IMR-90 (cell line): ENCODE measurements at places on chromosomes 12 and 14. TPM values are rescaled to one million over a fixed set of nuclear protein-coding genes. Genes with fewer than 3 reads are reported as not detected.

OR6C2 gene
- polyA plus RNA-seq, result not detected in 2 replicates

KLHL33 gene
- polyA plus RNA-seq, result 0.03 TPM in 2 replicates

GLT8D2 gene
- polyA plus RNA-seq, result 43.3 and 47.9 TPM in 2 replicates

POTEG gene
- polyA plus RNA-seq, result not detected in 2 replicates

REP15 gene
- polyA plus RNA-seq, result 0.48 and 0.75 TPM in 2 replicates

VRK1 gene
- polyA plus RNA-seq, result 10.9 and 14.2 TPM in 2 replicates

USP5 gene
- polyA plus RNA-seq, result 67.7 and 69.7 TPM in 2 replicates

DNA sequence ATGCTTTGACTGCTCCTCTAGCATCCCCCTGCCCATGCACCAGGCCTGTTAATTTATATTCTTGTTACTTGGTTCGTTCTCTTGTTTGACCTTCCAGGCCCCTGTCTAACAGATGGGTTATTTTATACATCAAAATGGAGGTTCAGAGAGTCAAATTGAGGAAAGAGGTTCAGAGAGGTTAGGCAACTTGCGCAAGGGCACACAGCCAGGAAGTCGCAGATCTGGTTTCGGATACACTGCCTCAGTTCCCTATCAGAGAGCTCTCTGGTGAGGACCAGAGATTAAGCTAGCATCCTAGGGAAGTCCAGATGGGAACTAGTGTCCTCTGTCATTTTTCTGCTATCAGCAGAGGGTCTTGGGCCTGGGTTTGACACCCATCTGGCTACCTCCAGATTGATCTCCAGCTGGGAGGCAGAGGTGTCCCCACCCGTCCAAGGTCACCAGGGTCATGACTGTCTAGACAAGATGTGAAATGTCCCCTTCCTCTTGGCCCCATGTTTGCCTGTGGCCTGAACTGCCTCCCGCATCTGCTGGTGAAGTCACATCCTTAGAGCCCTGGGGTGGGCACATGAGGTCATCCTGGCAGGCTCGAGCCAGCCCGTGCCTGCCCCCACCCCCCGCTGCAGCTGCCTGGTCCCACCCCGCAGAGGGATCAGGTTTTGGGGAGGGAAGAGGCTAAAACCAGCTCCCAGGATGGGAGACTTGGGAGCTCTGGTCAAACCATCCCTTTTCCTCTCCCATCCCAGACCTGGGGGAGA is 84.3 kb upstream of the NCOR2 start:
- DNase-seq, result no peak

DNA sequence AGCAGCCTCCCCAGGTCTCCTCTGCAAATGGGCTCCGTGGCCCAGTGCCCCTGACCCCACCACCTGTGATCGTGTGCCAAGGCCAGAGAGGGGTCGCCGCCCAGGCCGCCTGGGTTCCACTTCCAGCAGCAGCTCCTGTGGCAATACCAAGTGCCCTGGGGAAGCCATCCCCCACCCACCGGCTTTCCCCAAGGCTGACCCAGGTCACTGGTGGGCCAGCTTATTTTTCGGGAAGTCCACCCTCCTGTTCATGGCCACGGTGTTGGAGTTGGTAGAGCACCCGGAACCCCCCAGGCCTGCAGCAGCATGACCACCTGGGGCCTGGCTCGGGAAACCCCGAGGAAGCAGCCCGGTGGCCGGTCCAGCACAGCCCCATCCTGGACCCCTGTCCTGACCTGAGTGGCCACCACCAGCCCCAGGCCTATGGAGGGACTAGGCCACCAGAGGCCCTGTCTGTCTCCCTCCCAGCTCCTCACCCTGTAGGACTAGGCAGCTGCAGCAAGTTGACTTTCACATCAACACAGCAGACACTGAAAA is 40.8 kb upstream of the OASL start:
- no peak for DNase-seq

GRCh38 chr14:39734306-39734705 is 302.1 kb upstream of the FBXO33 start:
- no peak for DNase-seq

- peak; percentile 66 for DNase-seq
Observed at GRCh38 chr12:68319988-68320623, 12.1 kb downstream of the MDM1 start.

GRCh38 chr12:64122154-64122553 is 99.9 kb downstream of the KICS2 start:
- no peak for DNase-seq
